ENCODE measurements at places on chromosomes 12 and 14.

GRCh38 chr14:73471582-73472184 is 13.3 kb upstream of the NUMB start:
- no peak for DNase-seq
- no peaks in the 10 kb centered on the region for H3K27me3 ChIP-seq

GRCh38 chr12:69405566-69405865 is 46.0 kb downstream of the YEATS4 start:
- no peaks in the 10 kb centered on the region for H3K27me3 ChIP-seq
- no peak for DNase-seq
- H3K27ac ChIP-seq, result no peak overlapping the region
- no peaks in the 10 kb centered on the region for H3K36me3 ChIP-seq

DNA sequence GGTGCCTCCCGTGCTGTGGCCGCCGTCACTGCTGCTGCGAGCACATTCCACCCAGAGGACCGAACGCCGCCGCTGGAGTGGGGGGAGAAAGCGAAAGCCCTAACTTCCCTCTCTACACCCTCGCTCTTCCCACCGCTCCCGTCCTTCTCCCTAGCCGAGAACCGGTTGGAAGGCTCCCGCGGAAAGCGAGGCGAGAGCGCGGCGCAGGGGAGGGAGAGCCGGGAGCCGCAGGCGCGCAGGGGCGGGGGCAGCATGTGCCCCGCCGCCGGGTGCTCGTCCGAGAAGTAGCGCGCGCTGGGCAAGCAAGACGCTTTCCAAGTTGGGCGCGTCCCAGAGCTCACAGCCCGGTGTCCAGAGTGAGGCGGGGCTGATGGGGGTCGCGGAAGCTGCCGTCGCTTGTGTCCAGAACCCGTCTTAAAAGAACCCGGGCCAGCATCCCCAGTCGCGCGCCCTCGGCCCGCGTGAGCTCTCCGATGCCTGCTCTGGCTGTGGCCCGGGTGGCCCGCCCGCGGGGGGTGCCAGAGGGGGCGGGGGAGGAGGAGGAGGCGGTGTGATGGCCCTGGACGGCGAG is at the start of gene TRHDE:
Gene TRHDE (plus strand): TSS at position 280 of the 571 bp plus-strand sequence. CDS start 274 bp downstream, at position 554.
- no peak within 1 kb of the TSS for H3K27ac ChIP-seq
- H3K36me3 ChIP-seq, result no peaks in the 10 kb centered on the region
- H3K4me3 ChIP-seq, result no peak within 1 kb of the TSS
- no peak for DNase-seq

DNA sequence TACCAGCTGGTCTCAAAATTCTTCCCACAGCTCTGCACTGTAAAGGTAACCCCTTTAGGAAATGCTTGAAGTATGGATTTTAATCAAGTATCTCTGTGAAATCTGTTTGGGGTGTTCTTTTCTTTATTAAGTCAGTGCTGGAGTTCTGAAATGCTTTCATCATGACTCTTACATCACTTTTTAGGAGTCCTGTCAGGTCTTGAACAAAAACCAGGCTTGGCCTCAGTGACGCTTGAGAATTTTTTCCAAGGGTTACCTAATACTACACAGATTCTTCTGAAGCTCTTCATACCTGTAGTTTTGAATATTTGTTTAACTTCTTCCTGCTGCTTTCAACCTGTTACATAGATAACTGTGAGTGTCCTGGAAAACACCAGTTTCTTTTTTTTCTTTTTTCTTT is 47.0 kb upstream of the KCNH3 start:
- H3K27me3 ChIP-seq, result no peaks in the 10 kb centered on the region
- no peaks in the 10 kb centered on the region for H3K4me1 ChIP-seq
- no peak overlapping the region for H3K4me3 ChIP-seq
- H3K36me3 ChIP-seq, result no peaks in the 10 kb centered on the region
- H3K27ac ChIP-seq, result no peak overlapping the region

GRCh38 chr12:75786070-75786469 is 245.5 kb downstream of the PHLDA1 start:
- H3K4me3 ChIP-seq, result no peak overlapping the region
- H3K27me3 ChIP-seq, result no peaks in the 10 kb centered on the region
- DNase-seq, result no peak
- no peaks in the 10 kb centered on the region for H3K36me3 ChIP-seq
- H3K4me1 ChIP-seq, result peaks cover 4% of the 10 kb centered on the region

- no peaks in the 10 kb centered on the region for H3K36me3 ChIP-seq
- no peaks in the 10 kb centered on the region for H3K27me3 ChIP-seq
- DNase-seq, result no peak
- H3K4me3 ChIP-seq, result no peak overlapping the region
- H3K4me1 ChIP-seq, result peaks cover 24% of the 10 kb centered on the region
Measured at GRCh38 chr14:106058342-106058741, 532.0 kb downstream of the TMEM121 start.

- H3K27ac ChIP-seq, result peak overlapping the region; percentile 5
- H3K4me3 ChIP-seq, result no peak overlapping the region
- no peaks in the 10 kb centered on the region for H3K36me3 ChIP-seq
- no peaks in the 10 kb centered on the region for H3K27me3 ChIP-seq
Measured at GRCh38 chr14:97713023-97713422, 915.8 kb downstream of the VRK1 start.

DNA sequence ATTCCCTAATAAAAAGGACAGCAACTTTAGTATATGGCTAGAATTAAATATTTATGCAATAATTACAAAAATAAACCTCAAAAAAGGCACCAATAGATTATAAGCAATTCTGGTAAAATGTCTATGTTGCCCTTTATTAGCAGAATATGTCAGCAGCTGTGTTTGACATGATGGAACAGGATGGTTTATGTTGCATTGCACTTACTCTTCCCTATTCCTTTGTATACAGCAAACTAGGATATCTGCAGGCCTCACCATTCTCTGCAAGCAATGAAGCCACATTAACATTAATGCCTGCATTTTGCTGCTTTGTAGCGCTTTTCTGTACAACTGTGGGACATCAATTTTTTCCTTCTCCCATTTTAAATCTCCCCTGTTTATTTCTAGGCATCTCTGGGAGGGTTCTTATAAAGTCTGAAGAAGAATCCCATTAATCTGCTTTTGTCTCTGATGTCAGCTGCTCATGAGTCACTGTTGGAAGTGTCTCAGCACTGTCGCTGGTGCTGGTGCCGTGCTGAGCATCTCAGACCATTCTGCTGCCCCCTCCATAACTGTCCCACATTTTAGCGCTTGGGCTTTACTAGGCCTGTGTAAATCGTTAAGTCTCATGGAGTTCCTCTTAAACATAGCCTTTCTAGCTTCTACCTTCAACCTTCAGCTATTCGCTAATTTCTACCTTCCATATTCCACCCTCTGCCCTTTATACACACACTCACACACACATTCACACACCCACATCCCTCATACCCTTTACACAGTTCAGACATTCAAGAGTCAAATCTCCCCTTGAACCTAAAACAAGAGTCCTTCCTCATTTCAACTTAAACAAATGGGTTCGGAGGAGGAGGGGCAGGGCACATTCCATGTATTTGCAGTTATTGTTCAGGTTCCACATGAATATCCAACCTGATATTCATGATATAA is 64.4 kb upstream of the TRHDE start:
- H3K27ac ChIP-seq, result no peak overlapping the region
- no peaks in the 10 kb centered on the region for H3K27me3 ChIP-seq
- no peaks in the 10 kb centered on the region for H3K36me3 ChIP-seq
- H3K4me1 ChIP-seq, result no peaks in the 10 kb centered on the region
- H3K4me3 ChIP-seq, result no peak overlapping the region
- no peak for DNase-seq

GRCh38 chr12:47885012-47885501 is 19.7 kb downstream of the VDR start:
- H3K4me1 ChIP-seq, result peaks cover 55% of the 10 kb centered on the region
- DNase-seq, result no peak
- H3K4me3 ChIP-seq, result no peak overlapping the region
- H3K27ac ChIP-seq, result no peak overlapping the region
- no peaks in the 10 kb centered on the region for H3K36me3 ChIP-seq

GRCh38 chr14:36656687-36657398 is 4.8 kb upstream of the PAX9 start:
- H3K36me3 ChIP-seq, result no peaks in the 10 kb centered on the region
- peaks cover 48% of the 10 kb centered on the region for H3K4me1 ChIP-seq
- DNase-seq, result no peak

DNA sequence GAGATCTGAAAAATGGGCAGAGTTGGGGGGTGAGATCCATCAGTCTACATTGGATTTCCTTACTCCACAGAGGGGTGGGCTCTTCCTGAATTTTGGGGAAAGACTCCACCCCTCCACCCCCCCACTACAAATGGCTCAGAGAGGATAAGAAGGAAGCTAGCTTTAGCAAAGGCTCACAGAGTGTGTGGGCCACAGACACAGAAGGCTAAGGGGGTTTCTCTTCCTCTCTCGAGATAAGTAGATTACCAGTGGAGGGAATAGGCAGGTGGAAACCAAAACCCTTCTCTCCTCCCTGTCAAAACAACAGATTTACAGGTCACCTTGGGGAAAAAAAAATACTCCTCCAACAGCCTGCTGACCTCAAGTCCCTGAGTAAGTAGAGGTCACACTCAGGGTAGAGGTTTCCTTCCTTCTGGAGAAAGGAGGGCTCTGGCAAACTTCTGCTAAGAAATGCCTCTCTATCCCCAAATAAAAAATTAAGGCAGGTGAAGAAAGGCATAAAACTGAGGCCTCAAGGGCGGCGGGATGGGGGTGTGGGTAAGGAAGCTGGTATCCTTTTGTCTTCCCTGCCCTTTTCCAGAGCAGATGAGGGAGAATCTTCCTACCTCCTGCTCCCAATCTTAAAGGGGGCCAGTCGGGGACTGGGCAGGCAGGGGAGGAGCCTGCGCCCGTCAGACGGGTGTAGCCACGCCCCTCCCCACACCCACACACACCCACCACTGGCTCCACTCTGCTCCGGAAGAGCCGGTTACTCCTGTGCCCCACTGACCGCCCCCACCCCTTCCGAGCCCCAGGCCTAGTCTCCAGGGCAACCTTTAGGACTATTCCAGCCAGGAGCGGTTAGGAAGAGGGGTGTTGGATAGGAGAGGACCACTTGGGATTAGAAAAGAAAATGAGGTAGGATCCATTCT is 1.9 kb upstream of the BAZ2A start:
- H3K4me3 ChIP-seq, result peak overlapping the region; percentile 19
- DNase-seq, result peak; percentile 17
- peak overlapping the region; percentile 54 for H3K27ac ChIP-seq
- H3K27me3 ChIP-seq, result no peaks in the 10 kb centered on the region

GRCh38 chr12:106082216-106083175 is 56.3 kb downstream of the NUAK1 start:
- no peaks in the 10 kb centered on the region for H3K4me1 ChIP-seq
- no peak overlapping the region for H3K27ac ChIP-seq
- H3K4me3 ChIP-seq, result no peak overlapping the region
- peaks cover 15% of the 10 kb centered on the region for H3K27me3 ChIP-seq
- H3K36me3 ChIP-seq, result no peaks in the 10 kb centered on the region
- no peak for DNase-seq

DNA sequence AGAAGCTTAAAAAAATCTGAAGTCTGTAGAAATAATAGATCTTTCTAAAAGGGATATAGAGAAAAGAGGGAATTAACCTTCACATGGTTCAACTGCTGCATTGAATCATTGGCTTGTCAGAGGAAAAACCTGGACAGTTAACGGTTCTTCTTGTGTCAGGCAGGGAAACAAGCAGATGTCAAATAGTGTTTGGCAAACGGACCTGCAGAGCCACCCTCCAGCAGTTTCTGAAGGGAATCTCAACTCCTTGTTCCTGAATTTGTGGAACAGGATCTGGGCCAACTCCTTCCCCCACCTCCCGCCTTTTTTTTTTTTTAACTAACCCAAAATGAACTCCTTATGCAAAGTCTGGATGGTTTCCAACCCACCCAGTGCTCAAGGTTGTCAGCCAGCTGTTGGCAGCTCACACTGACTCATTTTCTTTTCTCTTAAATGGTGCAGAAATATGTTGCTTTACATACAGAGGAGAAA is 187.3 kb downstream of the CAND1 start:
- peaks cover 10% of the 10 kb centered on the region for H3K4me1 ChIP-seq
- no peaks in the 10 kb centered on the region for H3K27me3 ChIP-seq
- H3K27ac ChIP-seq, result no peak overlapping the region
- DNase-seq, result no peak
- no peaks in the 10 kb centered on the region for H3K36me3 ChIP-seq
- H3K4me3 ChIP-seq, result no peak overlapping the region

GRCh38 chr12:71567537-71567936 is 96.1 kb downstream of the ZFC3H1 start:
- H3K36me3 ChIP-seq, result no peaks in the 10 kb centered on the region
- no peaks in the 10 kb centered on the region for H3K27me3 ChIP-seq
- DNase-seq, result no peak
- no peak overlapping the region for H3K4me3 ChIP-seq

DNA sequence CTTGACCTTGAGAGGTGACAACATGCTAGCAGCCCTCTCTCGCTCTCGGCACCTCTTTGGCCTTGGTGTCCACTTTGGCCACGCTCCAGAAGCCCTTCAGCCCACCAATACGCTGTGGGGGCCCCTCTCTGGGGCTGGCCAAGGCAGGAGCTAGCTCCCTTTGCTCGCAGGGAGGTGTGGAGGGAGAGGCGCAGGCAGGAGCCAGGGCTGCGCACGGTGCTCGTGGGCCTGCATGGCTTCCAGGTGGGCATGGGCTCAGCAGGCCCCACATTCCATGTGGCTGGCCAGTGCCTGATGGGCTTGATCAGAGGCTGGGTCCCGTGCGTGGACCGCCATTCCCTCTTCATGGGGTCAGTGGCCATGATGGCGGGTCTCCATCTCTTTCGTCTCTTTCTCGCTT is 1237.0 kb upstream of the USP15 start:
- H3K27ac ChIP-seq, result no peak overlapping the region
- no peak overlapping the region for H3K4me3 ChIP-seq
- H3K4me1 ChIP-seq, result no peaks in the 10 kb centered on the region
- H3K27me3 ChIP-seq, result no peaks in the 10 kb centered on the region
- H3K36me3 ChIP-seq, result no peaks in the 10 kb centered on the region

- no peak overlapping the region for H3K4me3 ChIP-seq
- no peak for DNase-seq
- H3K27ac ChIP-seq, result no peak overlapping the region
Measured at GRCh38 chr14:61535458-61535857, 159.9 kb upstream of the HIF1A start.

GRCh38 chr12:121930862-121931261 is 12.5 kb downstream of the CFAP251 start:
- no peak overlapping the region for H3K4me3 ChIP-seq
- no peak for DNase-seq
- no peaks in the 10 kb centered on the region for H3K36me3 ChIP-seq

DNA sequence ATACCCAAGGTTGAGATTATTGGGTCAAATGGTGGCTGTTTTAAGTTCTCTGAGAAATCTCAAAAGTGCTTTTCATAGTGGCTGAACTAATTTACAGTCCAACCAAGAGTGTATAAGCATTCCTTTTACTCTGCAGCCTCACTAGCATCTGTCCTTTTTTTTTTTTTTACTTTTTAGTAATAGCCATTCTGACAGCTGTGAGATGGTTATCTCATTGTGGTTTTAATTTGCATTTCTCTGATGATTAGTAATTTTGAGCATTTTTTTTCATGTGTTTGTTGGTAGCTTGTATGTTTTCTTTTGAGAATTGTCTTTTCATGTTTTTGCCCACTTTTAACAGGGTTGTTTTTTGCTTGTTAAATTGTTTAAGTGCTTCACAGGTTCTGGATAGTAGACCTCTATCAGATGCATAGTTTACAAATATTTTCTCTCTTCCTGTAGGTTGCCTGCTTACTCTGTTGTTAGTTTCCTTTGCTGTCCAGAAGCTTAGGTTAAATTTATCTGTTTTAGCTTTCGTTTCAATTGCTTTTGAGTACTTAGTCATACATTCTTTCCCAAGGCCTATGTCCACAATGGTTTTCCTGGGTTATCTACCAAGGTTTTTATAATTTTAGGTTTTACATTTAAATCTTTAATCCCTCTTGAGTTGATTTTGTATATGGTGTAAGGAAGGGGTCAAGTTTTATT is 881.3 kb upstream of the SEL1L start:
- no peaks in the 10 kb centered on the region for H3K36me3 ChIP-seq
- no peak overlapping the region for H3K4me3 ChIP-seq
- no peaks in the 10 kb centered on the region for H3K4me1 ChIP-seq

- no peak overlapping the region for H3K4me3 ChIP-seq
- H3K36me3 ChIP-seq, result no peaks in the 10 kb centered on the region
- DNase-seq, result no peak
Measured at GRCh38 chr12:89368391-89368790, 16.1 kb upstream of the DUSP6 start.

All from CD4-positive, alpha-beta T cell (primary cell).